ENCODE measurements at places on chromosomes 7 and 10. TPM values are rescaled to one million over a fixed set of nuclear protein-coding genes. Genes with fewer than 3 reads are reported as not detected.

HOXA5 gene
- 2.4 TPM for total RNA-seq

MCM10 gene
- not detected for total RNA-seq

MICU1 gene
- total RNA-seq, result 58.3 TPM

NPTX2 gene
- 2.5 TPM for total RNA-seq

STAG3 gene
- 0.90 TPM for total RNA-seq

CFAP70 gene
- 1.4 TPM for total RNA-seq

HTR7 gene
- 0.25 TPM for total RNA-seq

UPF2 gene
- total RNA-seq, result 18.3 TPM

FAM25A gene
- total RNA-seq, result not detected

NKX1-2 gene
- not detected for total RNA-seq

GBX1 gene
- not detected for total RNA-seq

C10orf62 gene
- total RNA-seq, result not detected

CYP2C18 gene
- total RNA-seq, result not detected

TFPI2 gene
- 97.3 TPM for total RNA-seq

PDSS1 gene
- total RNA-seq, result 9.2 TPM

TRDMT1 gene
- total RNA-seq, result 11.9 TPM

TEX47 gene
- not detected for total RNA-seq

TSPAN33 gene
- total RNA-seq, result not detected

DNAJC1 gene
- 25.8 TPM for total RNA-seq

LIPJ gene
- total RNA-seq, result 0.09 TPM

CFAP46 gene
- total RNA-seq, result 0.09 TPM

NEUROG3 gene
- total RNA-seq, result not detected
